ENCODE measurements at places on chromosomes 3 and 15.

- DNase-seq: no peak
These were observed 22.0 kb downstream of the TMPRSS7 start for GRCh38 chr3:112056451-112056929.

- DNase-seq: no peak
These were observed 92.5 kb downstream of the CHSY1 start for GRCh38 chr15:101159096-101159935.

GRCh38 chr15:56325186-56325585, 40.0 kb upstream of the TEX9 start:
- no peak for DNase-seq

- peak; percentile 51 for DNase-seq
These were observed 20.7 kb downstream of the PPP1R2 start for GRCh38 chr3:195522254-195523023.

DNA sequence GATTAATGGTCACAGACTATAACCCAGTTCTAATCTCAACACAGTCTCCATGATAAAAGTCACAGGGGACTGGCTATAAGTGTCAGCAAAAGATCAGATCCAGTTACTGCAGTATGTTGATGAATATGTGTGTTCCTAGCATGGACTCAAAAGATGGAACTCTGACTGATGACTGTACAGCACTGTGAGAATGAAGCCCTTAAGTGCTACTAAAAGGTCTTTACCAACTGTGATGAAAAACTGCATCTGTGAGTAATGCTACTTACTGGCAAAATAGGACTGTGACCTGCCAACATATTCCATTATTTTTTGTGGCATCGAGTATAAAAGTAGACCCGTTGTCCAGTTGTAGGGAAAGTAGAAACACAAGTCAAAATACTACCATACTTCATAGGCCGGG, 284.2 kb downstream of the ROBO2 start:
- no peak for DNase-seq

DNA sequence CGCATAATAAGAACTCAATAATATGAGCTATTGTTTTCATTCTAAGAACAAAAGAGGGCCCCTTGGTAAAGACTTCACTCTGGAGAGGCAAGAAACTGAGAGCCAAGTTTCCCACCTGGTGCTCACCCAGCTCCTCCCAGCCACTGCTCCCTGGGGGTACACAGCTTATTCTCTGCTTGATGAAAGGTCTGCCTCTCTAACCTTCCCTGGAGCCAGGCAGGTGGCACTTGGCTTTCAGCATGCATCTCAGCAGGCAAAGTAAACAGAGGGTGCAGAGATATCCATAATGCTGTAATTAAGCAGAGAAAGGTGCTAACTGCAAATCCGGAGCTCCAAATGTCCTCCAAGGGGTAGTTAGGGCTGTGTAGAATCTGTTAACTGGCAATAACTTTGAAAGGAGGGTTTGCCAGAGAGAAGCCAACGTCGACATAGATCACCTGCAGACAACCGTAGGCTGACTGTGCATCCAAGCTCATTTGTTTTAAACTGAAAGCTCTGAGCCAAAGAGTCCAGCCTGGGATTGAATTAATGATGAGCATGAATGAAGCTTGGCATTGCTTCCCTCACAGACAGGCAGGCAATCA, 159.6 kb upstream of the PROK2 start:
- DNase-seq: no peak

DNA sequence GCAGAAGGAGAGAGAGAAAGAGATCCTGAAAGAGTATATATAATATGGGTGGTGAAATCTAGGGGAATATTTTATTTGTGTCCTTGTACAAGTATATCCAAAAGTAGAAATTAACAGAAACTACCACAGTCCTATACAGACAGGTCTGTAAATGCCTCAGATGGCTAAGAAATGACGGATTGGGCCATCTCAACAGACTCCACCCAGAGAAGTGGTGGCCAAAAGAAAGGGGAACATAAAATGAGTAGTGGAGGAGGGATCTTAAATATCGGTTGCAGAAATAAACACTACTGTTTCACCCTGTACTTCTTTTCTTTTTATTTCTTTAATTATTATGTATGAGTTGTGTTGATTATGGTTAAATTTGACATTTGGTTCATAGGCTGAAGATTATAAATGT, 47.7 kb downstream of the CCR3 start:
- no peak for DNase-seq

GRCh38 chr15:69000091-69000490, 14.4 kb upstream of the NOX5 start:
- no peak for DNase-seq

DNA sequence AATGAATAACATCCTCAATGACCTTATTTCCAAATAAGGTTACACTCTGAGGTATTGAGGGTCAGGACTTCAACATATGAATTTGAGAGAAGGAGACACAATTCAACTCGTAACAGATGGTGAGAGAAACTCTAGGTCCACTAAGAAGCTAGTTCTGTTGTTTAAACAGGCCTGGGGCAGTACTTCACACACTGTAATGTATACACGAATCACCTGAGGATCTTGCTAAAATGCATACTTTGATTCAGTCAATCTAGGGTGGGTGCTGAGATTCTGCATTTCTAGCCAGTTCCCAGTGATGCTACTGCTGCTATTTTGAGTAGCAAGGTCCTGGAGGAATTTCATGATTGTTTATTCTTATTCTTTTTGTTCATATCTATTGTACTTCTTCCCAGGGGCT, 186.8 kb downstream of the SATB1 start:
- DNase-seq: no peak

DNA sequence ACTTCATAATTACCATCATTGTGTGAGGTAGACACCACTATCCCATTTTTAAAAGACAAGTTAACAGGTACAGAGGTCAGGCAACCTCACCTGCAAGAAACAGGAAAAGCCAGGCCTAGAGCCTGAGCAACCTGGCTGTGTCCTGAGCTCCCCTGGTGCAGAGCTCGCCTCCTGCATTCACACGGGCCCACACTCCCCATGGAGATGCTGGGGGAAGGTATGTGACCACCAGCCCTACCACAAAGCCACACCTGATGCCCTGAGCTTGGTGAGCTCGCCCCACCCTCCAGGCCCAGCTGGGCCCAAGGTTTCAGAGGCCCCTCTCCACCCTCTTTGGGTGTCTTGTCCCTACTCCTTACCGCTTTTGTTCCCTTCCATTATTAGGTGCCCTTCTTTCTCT, 1.2 kb upstream of the EFCAB12 start:
- no peak for DNase-seq

DNA sequence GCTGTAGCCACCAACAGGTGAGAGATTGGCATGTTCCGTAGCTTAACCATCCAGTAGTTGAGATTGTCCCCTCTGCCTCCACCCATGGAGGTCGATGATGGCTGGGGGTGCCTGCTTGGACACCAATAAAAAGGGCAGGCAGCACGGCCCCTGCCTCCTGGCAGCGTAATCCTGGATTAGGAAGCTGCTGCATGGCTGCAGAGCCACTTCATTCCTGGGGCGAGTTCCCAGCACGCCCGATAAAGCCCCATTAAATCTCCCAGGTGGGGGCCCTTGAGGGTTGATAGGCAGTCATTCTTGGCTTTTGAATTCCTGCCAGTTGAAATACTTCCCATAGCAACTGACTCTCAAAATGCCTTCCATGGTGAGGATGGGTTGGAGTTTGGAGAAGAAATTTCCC, 67.8 kb downstream of the PLXNA1 start:
- DNase-seq: no peak

DNA sequence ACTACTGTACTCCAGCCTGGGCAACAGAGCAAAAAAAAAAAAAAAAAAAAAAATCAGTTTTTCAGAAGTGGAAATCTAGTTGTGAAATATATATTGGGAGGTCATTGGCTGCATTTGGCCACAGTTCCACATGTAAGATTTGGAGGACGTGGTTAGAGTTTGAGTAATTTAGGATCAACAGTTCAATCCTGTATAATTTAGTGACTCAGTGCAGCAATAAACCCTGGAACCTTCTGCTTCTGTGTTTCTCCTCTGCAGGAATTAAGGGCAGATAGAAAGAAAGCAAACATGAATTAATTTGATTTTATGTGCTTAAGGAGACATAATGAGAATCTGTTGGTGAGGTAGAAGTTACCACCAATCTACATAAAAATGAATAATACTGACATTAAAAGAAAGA, 347.0 kb downstream of the PTPRG start:
- DNase-seq: no peak

GRCh38 chr3:77093101-77093500, 53.2 kb downstream of the ROBO2 start:
- no peak for DNase-seq

- DNase-seq: no peak
These were observed 20.8 kb downstream of the STAG1 start for GRCh38 chr3:136731274-136731884.

DNA sequence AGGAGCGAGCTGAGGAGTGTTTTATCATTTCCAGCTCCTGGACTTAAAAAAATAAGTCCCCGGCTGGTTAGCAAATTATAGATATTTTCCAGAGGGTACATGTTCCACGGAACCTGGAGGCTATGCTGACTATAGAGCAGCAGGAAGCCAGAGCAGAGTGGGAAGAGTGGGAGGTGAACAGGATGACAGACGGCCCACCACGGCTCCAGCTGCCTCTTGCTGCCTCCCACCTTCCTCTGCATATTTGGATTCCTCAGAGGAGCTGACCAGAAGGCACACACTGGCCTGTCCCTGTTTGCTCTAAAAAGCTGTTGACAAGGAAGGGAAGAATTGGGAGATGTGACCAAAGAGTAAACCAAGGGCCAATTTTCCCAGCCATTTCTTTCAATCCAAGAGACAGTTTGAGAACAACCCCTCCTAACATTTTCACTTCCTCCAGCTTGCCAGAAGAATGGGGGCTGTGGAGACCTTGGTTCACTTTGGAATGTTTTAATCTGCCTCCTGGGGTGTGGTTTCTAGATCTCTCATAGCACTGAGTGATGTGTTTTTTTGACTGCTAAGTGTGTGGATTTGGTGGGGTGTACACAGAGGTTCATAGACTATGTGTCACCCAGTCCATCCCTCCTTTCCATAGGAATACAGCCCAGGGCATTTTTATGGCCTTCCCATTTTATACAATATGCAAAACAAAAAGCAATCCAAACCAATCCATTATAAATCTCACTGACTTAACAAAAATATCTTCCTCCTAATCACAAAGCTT, 36.8 kb downstream of the HGD start:
- no peak for DNase-seq

DNA sequence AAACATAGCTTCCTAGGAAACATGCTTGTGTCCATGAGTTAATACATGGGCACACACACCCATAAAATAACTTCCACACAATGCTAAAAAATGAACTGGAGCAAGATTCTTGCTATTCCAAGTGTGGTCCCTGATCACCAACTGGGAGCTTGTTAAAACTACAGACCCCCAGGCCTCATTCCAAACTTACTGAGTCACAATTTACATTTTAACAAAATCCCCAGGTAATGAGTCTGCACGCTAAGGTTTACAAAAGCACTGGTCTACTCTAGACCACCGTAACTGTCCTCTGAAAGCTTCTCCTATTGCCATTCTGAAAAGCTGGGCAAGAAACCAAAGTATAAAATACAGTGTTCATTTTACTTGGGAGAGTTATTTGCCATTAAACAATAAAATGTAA, 45.4 kb downstream of the IGF2BP2 start:
- DNase-seq: no peak

GRCh38 chr15:80006946-80007345, 36.0 kb upstream of the BCL2A1 start:
- DNase-seq: no peak

GRCh38 chr3:141485641-141486495, 959 bp upstream of the RASA2 start:
- peak; percentile 22 for DNase-seq

GRCh38 chr15:101152914-101153313, 98.9 kb downstream of the CHSY1 start:
- no peak for DNase-seq

GRCh38 chr3:135564696-135565095, 400.8 kb upstream of the PPP2R3A start:
- DNase-seq: no peak

DNA sequence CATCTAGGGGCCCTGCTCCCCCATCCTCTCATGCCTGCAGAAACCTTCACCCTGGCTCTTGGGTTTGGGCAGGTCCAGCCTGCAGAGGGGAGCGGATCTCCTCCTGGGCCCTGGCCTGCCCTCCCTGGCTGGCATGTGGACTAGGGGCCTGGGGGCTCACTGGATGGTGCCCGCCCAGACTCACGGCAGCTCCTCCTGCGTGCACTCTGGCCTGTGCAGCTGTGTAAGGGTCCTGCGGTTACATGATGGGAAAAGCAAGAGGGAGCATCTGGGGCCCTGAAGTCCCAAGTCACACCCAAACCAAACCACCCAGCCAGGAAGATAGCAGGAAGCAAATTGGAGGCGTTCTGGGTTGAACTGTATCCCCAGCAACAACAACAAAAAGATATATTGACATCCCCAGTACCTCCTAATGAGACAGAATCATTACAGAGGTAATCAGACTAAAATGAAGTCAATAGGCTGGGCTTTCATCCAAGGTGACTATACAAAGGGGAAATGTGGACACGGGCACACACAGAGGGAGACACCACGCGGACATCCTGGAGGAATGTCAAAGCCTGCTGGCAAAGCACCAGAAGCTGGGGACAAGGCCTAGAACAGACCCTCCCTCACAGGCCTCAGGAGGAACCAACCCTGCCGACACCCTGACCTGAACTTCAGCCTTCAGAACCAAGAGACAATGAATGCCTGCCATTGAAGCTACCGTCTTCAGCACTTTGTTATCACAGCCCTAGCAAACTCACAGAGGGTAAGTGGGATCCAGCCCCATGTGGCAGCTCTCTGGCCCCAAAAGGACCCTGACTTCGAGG, 10.4 kb upstream of the CLK3 start:
- DNase-seq: no peak

DNA sequence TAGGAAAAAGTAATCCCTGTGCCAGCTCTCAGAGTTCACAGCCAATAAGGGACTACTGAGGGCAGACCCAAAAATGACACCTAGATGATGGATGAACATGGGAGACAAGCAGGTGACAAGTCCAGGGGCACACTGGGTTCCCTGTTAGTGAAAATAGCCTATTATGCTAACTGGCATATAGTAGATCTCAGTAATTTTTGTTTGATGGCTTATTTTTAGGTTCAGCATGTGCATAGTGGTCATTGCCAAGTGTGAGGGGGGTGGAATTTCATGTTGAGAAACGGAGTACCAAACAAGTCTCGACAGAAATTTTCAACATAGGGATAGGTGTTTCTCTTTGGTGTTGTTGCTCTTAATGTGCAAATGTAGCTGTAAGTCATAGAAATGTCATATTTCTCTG, 6.4 kb upstream of the ITGB5 start:
- no peak for DNase-seq

- no peak for DNase-seq
These were observed 3.7 kb downstream of the NR1D2 start for GRCh38 chr3:23948761-23949160.

- no peak for DNase-seq
These were observed 40.7 kb upstream of the TBC1D21 start for GRCh38 chr15:73832657-73833056.

DNA sequence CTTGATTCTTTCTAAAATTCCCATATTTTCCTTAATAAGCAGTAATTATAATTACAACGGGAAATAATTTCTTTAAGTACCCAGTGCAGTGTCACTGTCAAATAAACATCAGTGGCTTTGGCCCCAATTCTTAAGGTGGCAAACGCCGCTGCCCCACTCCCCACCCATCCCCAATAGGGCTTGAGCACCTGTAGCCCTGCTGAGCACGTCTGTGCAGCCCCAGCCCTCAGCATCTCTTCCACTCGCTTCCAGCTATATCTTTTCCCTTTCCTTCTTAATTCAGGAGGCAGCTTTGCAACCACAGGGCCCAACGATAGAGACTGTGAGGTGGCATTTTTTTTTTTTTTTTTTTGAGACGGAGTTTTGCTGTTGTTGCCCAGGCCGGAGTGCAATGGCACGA, 9.0 kb downstream of the PPM1M start:
- no peak for DNase-seq

GRCh38 chr15:48681353-48681752, 35.8 kb upstream of the FBN1 start:
- no peak for DNase-seq

- DNase-seq: no peak
These were observed 33.1 kb downstream of the KLF13 start for GRCh38 chr15:31359702-31360111.

All from HTR-8/SVneo (cell line).